ENCODE measurements at places on chromosomes 11 and 22.

GRCh38 chr11:2691991-2692875 lies 7.6 kb downstream of the KCNQ1OT1 start:
- DNase-seq = no peak

DNA sequence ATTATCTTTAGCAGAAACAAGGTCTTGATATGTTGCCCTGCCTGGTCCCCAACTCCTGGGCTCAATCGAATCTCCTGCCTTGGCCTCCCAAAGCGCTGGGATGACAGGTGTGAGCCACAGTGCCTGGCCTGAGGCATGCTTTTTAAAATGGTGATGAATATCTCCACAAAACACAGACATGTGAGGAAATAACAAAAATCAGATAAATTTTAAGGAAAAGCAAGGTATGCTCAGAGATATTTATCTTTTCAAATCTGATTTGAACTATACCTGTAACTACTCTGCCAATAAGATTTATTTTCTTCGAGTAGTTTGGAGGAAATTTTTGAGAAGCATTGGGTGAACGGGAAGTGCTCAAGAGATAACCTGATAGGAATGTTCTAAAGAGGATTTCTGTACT lies 35.9 kb upstream of the MMP20 start:
- no peak for DNase-seq

DNA sequence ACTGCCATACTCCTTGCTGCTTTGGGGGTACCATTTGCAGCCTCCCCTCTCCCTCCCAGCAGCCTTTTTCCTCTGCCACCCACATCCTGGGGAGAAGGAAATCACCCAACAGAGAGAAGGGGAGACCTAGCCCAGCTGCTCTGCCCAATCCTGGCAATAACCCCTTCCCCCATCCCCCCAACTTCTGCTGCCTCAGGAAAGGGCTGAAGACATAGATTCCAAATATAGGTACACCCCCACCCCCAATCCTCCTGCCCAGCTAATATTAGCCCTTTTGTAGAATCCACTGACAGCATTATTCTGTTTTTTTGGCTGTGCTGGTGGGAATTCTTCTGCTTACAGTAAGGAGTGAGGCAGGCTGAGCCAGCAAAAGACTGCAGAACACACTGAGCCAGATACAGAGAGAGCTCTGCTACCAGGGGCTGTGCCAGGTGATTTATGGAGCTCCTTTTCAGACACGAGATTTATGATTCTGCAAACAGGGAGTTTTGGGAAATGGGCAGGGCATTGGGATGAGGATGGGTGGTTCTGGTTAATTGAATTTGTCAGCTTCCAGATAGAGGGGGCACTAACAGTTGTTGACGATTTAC lies 164.0 kb downstream of the TENM4 start:
- no peak for DNase-seq

DNA sequence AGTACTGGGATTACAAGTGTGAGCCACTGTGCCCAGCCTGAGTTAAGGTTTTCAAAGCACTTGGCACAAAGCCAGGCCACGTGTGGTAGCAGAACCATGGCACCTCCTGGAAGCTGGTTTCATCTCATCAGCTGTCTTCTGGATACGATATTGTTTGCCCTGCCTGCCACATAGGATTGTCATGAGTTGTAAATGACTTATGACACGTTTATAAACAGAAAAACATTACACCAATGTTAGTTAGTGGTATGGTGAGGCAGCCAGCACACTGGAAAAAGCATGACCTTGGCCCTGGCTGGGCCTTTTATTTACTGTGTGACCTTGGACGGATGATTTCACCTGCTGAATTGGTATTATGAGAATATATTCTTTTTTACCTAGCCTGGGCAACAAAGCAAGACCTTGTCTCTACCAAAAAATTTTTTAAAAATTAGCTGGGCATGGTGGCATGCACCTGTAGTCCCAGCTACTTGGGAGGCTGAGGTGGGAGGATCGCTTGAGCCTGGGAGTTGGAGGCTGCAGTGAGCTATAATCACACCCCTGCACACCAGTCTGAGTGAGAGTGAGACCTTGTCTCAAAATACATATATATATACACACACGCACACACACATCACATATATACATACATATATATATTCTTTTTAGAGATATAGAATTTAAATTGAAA lies 24.0 kb upstream of the MYH9 start:
- no peak for DNase-seq

DNA sequence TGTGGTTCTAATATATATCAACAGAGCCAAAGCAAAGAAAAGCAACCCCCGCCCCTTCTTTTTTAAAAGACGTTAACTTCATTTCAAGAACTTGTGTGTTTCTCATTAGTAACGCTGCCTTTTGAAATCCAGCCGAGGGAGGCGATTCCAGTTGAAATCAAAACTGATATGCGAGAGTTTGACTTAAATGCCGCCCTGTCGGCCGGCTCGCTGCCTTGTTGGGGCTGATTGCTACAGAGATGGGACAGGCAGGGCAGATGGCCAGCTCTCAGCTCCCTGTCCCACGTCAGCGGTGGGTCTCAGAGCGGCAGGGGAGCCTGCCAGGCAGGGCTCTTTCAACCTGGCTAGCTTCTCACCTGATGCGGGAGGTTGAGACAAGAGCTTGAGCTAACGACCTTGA lies 51.9 kb upstream of the ALX4 start:
- DNase-seq = no peak

GRCh38 chr11:107857550-107858216 lies 904 bp downstream of the SLC35F2 start:
- no peak for DNase-seq

DNA sequence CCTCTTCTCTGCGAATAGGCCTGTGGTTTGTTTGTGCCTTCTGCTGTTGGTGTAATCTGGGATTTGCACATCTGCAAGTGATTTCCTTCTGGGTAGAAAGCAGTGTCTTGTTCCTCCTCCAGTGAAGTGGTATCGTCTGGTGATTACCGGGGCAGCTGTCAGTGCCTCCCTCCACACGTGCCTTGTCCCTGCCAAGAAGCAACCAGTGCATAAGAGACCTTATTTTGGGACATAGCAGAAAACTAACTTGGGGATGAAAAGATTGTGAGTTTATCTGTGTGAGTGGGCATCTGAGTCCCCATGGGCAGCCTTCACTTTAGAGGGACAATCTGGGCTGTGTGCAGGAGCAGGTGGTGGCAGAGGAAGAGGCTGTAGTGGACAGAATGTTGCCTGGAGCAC lies 71.5 kb upstream of the SORL1-AS1 start:
- DNase-seq = no peak

GRCh38 chr22:41775338-41775737 lies 25.1 kb upstream of the CCDC134 start:
- DNase-seq = no peak

GRCh38 chr22:47175151-47176025 lies 412.9 kb downstream of the TBC1D22A start:
- no peak for DNase-seq

GRCh38 chr11:122045181-122045586 lies 70.8 kb downstream of the BLID start:
- DNase-seq = no peak

DNA sequence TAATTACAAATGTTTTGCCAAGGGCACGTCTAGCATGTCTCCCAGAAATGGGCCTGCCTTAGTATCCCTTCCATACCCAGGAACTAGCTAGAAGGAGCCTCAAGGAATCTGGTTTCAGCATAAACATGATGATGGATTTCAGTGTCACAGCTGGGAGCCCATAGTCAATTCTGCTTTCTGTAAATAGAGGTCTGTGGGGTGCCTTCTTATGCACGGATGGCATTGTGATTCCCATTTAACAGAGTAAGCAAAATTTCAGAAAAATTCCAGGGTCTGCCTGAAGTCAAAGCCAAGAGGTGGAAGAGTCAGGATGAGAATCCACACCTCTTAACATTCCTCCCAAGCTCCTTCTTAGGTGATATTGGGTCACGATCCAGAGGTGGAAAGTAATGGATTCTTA lies 12.1 kb downstream of the DUSP18 start:
- no peak for DNase-seq

- DNase-seq = no peak
These were observed 131.6 kb upstream of the B3GAT1 start for GRCh38 chr11:134543645-134544044.

GRCh38 chr11:100863080-100863581 lies 176.0 kb downstream of the ARHGAP42 start:
- no peak for DNase-seq

DNA sequence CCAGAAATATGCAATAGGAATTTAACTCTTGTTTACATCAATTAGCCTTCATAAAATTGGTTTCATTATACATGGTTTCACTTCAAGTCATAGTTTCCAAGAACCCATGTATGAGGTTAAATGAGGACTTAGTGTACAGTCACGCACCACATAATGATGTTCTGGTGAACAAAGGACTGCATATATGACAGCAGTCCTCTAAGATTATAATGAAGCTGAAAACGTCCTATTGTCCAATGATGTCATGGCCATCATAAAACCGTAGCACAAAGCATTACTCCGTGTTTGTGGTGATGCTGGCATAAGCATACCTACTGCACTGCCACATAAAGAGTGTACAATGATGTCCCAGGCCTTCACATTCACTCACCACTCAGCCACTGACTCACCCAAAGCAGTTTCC lies 31.1 kb downstream of the SMCO4 start:
- no peak for DNase-seq

DNA sequence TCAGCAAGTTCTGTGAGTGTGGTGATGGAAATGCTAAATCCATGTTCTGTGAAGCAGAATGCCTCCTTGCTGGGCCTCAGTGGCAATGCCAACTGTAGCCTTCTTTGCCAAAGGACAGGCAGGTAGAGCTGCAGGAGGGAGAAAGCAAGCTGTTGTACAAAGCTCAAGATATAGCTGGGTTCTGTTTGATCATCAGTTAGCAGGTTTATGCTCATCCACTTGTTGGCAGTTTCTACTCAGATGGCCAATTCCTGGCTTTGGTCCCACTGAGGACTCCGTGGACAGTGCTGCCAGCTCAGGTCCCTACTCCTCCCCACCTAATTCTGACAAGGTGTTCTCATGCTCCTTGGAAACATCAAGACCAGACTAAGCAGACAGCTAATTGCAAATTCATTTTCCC lies 65.1 kb downstream of the PRSS23 start:
- no peak for DNase-seq

DNA sequence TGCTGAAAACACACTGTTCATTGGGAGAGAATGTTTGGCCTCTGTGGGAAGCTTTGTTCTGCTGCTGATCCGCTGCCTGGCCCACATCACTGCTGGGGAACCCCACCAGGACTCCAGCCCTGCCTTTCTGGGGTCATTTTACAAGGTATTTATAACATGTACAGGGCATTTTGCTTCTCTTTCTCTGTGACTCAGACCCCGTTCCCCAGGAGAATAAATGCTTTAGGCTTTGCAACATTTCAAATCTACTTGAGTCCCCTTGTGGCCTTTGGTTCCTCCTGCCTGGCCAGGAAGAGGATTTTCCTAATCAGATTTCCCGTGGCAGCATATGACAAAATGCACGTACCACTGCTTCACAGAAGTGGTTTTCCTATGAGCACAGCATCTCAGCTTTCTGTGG lies 43.0 kb downstream of the BTG4 start:
- no peak for DNase-seq

GRCh38 chr22:41488076-41488475 lies 19.2 kb downstream of the ACO2 start:
- no peak for DNase-seq

GRCh38 chr11:15453211-15453765 lies 338.6 kb downstream of the INSC start:
- no peak for DNase-seq

- no peak for DNase-seq
These were observed 18.5 kb downstream of the LRFN4 start for GRCh38 chr11:66875378-66875777.

GRCh38 chr22:25176175-25176574 lies 23.5 kb upstream of the CRYBB3 start:
- no peak for DNase-seq

- no peak for DNase-seq
These were observed 440.1 kb upstream of the CCDC90B start for GRCh38 chr11:83726316-83726715.

DNA sequence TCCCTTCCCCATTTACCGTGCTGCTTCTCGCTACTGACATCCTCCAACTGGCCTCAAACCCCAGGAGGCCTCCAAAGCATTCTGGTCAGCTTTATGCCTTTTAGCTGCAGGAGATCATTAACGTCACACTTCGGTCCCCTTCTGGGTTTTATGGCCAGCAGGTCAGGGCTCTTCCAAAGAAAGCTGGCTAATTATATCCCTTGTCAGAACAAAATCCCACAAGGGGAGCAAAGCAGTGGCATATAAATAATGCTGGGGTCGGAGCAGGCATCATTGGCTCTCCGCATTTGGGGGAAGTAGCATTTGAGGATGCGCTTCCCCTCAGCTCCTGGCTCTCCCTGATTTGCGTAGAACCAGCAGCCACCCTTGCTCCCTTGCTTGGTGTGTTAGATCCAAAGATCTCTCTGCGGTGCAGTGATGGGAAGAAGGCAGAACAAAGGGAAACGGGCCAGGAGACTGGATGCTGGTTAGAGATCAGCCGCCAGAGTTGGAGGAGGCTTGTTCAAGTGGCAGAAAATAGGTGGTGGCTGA lies 117.4 kb downstream of the DBX1 start:
- no peak for DNase-seq

DNA sequence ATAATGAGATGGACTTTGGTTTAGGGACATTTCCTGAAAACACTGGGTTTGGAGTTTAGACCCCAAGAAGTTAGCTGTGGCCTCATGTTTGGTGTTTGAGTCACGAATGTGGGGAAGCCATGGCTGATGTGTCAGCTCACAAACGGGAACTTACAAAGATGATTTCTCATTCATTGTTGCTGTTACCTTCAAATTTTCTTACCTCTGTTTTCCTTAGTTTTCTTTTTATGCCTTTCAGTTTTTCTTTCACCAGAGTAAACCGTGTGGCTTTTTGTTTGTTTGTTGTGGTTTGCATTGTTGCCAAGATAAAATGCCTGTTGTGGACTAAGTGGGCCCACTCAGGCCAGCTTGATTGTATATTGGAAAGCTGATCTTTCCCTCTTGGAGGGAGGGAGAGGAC lies 89.1 kb downstream of the SWAP70 start:
- peak; percentile 44 for DNase-seq

GRCh38 chr11:24082860-24083259 lies 414.0 kb upstream of the LUZP2 start:
- no peak for DNase-seq

- no peak for DNase-seq
These were observed 61.7 kb downstream of the LARGE2 start for GRCh38 chr11:45984192-45984591.

- DNase-seq = peak; percentile 94
These were observed 52.1 kb downstream of the LHFPL7 start for GRCh38 chr22:24894220-24894975.

DNA sequence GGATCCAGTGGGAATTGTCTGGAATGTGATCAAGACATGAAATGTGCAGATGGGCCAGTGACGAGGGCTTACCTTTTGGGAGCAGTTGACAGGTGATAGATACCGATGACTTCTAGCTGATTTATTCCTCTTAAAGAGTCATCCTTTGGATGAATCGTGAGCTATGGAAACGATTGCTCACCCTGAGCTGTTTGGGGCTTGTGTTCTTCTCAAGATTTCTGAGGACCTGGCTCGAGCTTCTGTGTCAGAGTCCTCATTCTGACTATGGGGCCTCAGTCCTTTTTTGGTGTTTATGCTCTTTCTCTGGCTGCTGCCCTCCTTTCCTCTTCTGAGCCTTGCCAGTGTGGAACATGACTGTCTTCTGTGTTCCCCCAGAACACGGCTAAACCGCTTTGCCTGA lies 11.9 kb upstream of the AMPD3 start:
- no peak for DNase-seq

GRCh38 chr22:24969560-24970301 lies 17.2 kb downstream of the KIAA1671 start:
- no peak for DNase-seq

Measured in ACHN (cell line).